ENCODE measurements at places on chromosomes 13 and 19.
A peak's percentile ranks its signal among the peaks of the same experiment; 100 is the strongest.

DNA sequence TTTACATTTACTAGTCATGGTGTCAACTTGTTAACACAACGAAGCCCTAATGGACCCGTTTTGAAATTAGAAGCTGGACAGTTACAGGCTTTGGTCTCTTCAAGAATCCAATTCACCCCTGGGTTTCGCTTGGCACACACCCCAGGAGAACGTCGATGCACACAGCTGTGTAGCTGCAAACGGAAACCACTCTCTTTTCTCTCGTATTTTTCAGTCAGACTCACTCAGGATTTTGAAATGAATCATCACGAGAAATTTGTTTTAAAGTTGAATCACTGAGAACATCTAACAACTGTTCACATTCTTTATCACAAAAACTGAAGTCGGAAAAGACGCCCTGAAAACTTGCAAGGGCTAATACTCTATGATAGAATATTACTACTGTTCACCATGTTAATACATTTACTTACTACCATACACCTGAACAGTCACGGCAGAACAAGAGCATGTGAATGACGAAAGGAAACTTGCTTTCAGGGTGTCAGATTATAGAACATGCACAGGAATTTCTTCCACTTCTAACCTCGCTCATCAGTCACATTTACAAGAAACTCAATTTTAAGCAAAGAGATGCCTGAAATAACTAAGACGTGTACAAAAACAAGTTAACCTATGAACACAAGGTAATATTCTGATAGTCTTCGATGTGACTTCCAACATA is 4.7 kb downstream of the PNMA8A start:
- DNase-seq = no peak

DNA sequence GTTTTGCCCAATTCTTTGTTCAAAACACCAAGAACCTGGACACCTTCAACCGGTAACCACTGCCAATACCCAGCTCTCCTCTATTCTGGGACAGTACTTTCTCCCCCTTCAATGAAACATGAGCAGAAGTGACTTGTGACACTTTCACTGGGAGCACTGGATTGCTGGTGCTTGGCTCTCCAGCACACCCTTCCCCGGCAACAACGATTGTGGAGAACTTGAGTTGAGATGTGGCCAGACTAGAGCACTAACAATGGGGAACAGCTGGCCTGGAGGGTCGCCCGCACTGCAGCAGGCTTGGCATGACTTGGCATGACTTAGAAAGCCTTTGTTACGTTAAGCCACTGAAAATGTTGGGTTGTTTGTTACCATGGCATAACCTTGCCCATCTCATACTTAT is 7.5 kb upstream of the B3GLCT start:
- no peak for DNase-seq

DNA sequence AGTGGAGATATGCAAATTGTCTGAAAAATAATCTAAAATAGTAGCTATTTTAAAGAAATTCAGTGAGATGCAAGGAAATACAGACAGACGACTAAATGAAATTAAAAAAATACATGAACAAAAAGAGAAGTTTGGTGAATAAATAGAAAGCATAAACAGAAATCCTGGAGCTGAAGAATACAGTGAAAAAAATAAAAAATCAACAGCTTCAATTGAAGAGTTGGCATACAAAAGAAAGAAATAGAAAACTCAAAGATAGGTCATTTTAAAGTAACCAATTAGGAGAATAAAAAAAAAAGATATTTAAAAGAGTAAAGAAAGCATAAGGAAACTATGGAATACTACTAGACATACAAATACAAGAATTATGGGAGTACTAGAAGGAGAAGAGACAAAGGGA is 2191.5 kb upstream of the PCDH20 start:
- DNase-seq = no peak

- DNase-seq = no peak
Measured at GRCh38 chr19:54465426-54466109, 2.0 kb upstream of the LENG9 start.

DNA sequence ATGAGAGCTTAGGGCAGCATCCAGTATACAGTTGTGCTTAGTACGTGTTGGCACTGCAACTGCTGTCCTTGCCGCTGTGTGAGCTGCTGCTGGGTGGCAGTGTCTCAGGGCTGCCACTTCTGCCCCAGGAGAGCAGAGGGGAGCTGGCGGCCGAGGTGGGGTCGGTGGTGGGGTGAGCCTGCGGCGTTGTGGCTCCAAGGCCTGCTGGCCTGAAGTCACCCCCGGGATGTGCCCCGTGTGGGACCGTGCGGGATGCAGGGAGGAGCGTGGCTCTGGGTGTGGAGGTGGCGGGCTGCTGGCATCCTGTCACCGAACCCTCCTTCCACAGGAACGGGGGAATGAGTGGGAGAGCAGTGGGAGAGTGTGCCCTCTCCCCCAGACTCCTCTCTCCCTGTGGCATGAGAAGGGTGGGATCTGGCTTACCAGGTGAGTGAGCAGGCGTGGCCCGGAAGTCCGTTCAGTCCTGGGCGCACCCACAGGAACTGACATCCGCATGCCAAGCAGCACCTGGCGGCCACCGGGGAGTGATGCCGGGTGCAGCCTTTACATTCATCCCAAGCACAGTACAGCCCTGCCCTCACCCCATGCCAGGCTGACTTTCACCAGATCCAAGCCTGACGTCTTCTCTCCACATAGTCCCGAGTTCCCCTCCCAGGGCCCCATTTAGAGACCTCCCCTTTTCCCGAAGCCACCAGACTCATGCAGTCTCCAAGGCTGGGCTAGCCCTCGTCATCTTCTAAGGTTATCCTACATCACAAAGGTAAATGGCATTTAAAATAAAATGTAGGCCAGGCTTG is 26.6 kb downstream of the MCF2L start:
- DNase-seq = no peak

DNA sequence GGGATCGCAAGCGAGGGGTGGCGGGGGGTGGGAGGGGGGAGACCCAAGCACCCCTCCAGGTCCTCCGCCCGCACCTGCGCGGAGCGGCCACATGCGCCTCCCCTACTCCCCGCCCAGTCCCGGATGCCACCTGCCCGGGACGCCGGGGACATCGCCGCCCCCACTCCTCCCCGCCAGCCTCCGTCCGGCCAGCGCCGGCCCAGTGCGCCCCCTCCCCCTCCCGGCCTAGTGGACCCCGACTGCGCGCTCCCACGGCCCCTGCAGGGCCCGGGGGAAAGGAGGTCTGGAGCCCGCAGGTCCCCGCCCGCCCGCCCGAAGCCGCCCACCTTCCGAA is 263 bp downstream of the RHPN2 start:
- no peak for DNase-seq

- no peak for DNase-seq
Measured at GRCh38 chr13:53447863-53448262, 419.2 kb downstream of the OLFM4 start.

DNA sequence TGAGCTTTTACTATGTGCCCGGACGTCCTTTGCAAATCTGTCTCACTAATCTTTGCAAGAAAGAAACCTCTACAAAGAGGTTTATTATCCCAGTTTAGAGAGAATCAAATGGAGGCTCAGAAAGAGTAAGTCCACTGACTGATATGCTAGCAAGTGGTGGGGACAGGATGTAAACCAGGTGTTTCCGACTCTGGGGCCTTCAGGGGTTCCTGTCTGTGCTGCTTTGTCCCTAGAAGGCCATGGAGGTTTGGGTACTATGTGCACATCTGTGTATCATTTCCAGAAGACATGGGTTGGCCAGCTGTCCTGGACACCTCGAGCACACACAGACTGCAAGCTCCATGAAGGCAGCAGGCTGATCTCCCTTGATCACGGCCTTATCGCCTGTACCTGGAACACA is 1.2 kb upstream of the KPTN start:
- no peak for DNase-seq

GRCh38 chr13:110208116-110208515 is 98.8 kb downstream of the COL4A1 start:
- no peak for DNase-seq

GRCh38 chr13:73449252-73449651 is 390.4 kb downstream of the KLF5 start:
- no peak for DNase-seq

- DNase-seq = no peak
Measured at GRCh38 chr19:13011653-13012389, 16.5 kb downstream of the NFIX start.

- no peak for DNase-seq
Measured at GRCh38 chr19:46620716-46621115, 4.2 kb downstream of the PTGIR start.

DNA sequence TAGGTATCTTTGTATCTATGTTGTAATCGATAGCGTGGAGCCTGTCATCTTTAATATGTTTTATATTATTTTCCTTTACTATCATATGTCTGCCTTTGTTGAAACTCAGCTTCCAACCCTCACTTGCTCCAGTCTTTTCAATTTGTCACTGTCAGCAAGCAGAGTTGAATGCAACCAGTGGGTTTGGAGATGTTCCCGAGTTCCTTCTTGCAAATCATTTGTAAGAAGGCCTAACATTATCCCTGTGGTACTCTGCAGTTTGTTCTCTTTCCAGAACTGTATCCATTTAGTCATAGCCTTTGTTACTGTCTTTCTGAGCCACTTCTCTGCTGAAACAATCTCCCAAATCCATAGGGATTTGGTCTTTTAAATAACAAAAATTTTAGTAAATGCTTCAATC is 41.8 kb downstream of the RNASEH2B start:
- no peak for DNase-seq

GRCh38 chr13:87147076-87147475 is 524.1 kb upstream of the SLITRK5 start:
- no peak for DNase-seq

DNA sequence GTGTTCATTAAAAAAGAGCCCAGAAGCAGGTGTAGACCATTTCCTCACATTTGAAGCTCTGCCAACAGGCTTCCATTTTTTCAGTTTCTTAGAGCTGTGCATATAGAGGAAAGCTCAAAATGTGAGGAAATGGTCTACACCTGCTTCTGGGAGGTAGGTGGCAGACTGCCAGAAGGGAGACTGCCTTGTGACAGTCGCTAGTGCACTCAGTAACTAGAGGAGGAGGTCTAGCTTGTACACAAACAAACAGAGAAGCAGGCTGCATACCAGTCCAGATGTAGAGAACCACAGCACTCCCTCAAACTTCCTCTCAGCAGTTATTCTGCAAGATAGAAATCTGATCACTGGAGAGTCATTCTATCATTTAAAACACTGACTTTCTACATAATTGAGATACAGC is 800.2 kb downstream of the EFNB2 start:
- no peak for DNase-seq

- no peak for DNase-seq
Measured at GRCh38 chr13:84607261-84608013, 725.2 kb upstream of the SLITRK1 start.

GRCh38 chr13:84362777-84363176 is 480.5 kb upstream of the SLITRK1 start:
- DNase-seq = no peak

DNA sequence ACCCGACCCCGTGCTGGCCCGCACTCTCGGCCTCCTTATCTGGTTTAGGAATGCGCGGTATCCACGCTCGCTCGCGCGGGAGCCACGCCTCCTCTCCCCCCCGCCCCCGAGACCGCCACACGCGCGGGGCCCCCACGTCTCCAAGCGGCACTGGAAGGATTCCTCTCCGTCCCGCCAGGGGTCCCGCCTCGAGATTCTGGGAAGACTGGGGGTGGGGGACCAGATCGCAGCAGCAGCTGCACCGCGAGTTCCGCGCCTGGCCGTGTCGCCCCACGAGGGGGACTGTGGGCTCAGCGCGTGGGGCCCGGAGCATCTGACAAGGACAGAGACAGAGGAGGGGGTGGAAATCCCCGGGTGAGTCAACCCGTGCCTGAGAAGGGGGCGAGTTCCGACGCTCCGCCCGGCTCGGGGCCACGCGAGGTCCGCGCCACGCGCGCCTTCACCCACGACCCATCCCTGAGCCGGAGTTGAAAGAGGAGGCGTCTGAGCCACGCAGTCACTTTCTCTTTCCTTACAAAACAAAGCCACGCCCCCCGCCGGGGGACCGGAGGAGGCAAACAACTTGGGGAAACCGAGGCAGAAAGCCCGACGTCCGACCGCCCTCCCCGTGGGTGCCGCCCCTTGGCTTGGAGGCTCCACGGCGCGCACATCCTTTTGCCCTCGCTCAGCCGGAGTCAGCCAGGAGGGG is 814 bp downstream of the S1PR2 start:
- DNase-seq = peak; percentile 75

GRCh38 chr13:110915874-110916206 is 971 bp upstream of the ANKRD10 start:
- no peak for DNase-seq

DNA sequence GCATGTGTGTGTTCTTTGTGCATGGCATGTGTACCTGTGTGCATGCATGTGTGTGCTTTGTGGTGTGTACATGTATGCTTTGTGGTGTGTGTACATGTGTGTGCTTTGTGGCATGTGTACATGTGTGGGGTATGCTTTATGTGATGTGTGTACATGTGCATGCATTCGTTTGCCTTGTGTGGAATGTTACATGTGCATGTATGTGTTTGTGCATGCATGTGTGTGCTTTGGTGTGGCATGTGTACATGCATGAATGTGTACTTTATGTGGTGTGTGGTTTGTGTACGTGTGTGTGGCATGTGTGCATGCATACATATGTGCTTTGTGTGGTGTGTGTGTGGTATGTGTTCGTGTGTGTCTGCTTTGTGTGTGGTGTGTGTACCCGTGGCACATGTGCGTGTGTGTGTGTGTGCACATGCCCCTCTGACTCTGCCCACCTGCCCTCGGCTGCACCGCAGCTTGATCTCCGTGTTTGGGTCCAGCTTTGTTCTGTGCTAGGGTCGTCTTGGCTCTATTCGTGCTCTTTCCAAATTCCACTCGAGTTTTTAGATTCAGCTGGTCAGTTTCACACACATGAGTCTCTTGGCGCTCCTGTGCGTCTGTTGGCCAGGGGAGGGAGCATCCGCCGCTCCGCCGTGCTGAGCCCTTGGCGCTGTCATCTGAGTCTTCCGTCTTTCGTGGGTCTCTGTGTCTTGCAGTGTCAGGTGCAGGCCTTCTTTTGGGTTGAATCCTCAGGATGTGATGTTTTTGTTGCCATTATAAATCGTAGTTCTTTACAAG is 46.5 kb upstream of the TFDP1 start:
- DNase-seq = peak; percentile 25

Measured in left forelimb (tissue), 1 donor.